ENCODE measurements at places on chromosomes 2 and 18.

GRCh38 chr2:193253014-193253530 is 1058.3 kb upstream of the TMEFF2 start:
- no peak for DNase-seq

GRCh38 chr2:16855183-16855582 is 189.5 kb upstream of the CYRIA start:
- DNase-seq: no peak

- no peak for DNase-seq
These were observed 381.0 kb downstream of the RIT2 start for GRCh38 chr18:42734520-42734919.

DNA sequence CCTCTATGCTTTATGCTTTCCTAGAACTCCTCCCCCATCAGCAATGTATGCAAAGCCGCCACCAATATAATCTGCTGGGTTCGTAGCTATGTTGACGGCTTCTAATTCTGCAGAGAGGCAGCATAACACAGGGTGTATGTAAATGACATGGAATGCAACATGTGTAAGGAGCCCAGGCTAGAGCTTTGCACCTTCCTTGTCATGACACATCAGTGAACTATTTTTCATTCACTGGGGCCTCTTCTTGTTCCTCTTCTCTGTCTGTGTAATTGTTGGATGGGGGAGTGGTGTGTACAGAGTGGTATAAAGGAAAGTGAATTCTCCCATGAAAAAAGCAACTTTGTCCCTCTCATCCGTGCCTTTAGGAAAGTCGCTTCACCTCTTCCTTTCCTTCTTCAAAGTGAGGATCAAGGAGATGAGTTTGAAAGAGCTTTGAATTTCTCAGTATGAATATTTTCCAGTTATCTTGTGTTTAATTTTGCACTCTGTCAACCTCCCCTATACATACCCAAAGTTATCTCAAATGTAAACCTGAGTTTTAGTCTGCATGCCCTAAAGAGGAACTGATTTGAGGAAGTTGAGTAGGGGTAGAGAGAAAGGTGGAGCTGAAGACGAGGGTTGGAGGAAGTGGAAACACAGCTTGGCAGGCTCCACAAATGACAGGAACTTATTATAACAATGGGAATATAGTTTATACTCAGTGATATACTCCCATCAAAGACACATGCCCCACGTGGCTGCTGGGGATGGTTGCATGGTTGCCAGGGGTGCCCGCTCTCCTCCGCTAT is 74.9 kb upstream of the ARL4C start:
- no peak for DNase-seq

DNA sequence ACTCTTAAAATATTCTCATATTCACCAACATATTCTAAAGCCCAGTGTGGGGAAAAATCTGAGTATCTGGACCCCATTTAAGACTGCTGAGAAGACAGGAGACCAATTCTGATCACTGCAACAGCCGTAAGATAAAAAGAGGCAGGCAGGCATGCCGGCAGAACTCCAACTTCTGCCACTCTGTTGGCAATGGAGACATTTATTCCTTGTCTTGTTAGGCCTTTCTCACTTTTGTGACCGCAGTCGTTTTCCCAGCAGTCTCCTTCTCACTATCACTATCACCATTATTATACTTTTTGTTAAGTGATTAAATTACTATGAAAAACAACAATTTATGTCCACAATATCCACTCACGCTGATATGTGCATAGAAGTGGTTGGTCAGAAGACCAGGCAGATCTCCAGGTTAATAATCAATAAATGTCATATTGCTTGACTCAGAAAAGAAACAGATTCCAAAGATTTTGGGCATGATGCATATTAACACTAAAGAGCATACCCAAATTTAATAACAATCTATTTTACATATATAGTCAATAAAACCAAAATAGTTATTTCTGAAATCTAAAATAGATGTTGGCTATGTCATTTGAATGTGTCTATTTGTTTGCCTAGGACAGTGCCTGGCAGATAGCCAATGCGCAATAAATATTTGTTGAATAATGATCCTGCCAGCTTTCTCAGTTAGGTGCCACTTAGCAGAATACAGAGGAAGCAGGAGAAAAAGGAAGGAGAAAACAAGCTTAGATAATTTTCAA is 38.2 kb downstream of the SESTD1 start:
- DNase-seq: no peak

GRCh38 chr2:43278564-43279220 is 52.3 kb upstream of the ZFP36L2 start:
- no peak for DNase-seq

Data from hematopoietic multipotent progenitor cell treated with erythropoietin and hydrocortisone succinate and interleukin-3 and kit ligand, for 8 days (in vitro differentiated cells).